ENCODE measurements at places on chromosomes 4 and X.

- peak; percentile 81 for DNase-seq
Measured at GRCh38 chrX:131752493-131753198, 208.8 kb downstream of the OR13H1 start.

DNA sequence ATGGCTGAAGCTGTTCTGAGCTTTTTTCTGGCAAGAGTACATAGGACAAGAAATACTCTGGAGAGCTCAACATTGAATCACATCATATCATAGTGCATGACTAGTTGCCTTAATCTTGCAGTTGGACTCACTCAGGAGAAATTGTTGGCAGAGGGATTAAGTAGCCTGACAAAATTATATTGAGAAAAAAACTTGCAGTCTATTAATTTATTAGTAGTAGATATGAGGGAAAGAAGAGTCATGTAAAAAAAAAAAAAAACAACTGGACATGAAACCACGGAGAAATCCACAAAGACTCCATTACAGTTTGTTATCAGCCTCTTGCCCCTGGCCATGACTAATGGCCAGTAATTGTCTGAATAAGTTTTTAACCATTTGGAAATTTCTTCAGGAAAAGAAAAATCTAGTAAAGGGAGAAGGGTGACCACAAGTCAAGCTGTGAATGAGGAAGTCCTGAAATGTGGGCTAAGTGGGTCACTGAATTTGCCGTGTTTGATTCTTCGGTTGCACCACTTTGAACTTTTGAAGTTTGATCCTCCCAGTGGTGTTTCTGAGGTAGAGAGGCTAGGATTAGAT lies 45.6 kb downstream of the FHL1 start:
- DNase-seq, result peak; percentile 64

- no peak for DNase-seq
Measured at GRCh38 chrX:25762656-25763055, 375.5 kb upstream of the MAGEB18 start.

GRCh38 chr4:147938496-147938895 lies 206.6 kb downstream of the ARHGAP10 start:
- no peak for DNase-seq

Data from RPMI7951 (cell line).